ENCODE measurements at places on chromosomes 4 and X.
A peak's percentile ranks its signal among the peaks of the same experiment; 100 is the strongest.

GRCh38 chrX:6954836-6955235 lies 192.7 kb upstream of the STS start:
- no peak for DNase-seq

GRCh38 chr4:110886856-110887255 lies 264.0 kb upstream of the PITX2 start:
- no peak for DNase-seq

- no peak for DNase-seq
Observed at GRCh38 chr4:31080887-31081286, 360.7 kb downstream of the PCDH7 start.

DNA sequence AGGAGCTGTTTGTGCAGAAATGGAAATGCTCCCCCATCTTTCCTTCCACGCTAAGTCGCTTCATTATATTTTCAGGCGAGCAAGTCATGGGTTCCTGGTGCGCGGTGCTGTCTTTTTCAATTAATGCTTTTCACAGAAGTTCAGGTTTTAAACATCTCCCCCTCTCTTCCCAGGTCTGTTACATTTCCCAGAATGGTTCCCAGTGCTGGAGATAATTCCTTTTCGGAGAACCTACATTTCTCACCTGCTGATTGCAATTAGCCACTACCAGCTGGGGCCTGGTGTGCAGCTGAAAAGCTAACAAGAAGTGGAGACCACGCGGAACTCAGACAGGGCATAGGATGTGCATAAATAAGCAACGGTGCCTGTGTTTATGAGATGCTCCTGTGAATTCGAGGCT lies 217.8 kb downstream of the MID1IP1 start:
- DNase-seq, result no peak

DNA sequence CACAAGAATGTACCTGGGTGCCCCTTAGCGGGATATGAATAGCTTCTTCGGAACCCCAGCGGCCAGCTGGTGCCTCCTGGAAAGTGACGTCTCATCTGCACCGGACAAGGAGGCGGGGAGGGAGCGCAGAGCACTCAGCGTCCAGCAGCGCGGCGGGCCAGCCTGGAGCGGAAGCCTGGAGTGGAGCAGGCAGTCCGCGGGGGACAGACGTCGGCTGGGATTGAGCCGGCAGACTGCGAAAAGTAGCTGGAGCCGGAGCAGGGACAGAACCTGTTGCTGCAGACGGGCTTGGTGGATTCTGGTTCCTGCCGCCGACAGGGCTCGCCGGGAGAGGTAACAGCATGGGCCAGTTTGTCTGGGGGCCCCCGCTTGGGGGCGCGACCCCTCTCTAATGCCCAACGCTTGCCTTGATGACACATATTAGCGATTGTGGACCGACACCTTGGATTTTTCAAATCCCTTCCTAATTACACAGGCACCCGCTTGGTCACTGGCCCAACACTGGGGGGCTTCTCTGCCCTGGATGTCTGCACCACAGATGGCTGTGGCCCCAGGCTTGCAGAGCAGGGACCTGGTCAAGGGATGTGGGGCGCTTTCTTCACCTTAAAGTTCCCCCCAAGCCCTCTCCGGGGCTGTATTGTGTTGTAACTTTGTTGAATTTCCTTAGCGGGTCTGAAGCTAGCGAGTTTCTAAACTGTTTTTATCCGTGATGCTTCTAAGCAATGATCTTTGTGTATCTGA lies at the start of gene NPFFR2:
NPFFR2 (plus strand) TSS at position 133 of the 741 bp plus-strand sequence. CDS start 96,592 bp downstream, outside the sequence.
- DNase-seq, result no peak

- no peak for DNase-seq
Observed at GRCh38 chr4:24578364-24578763, 6.0 kb downstream of the DHX15 start.

GRCh38 chrX:135974279-135974856 lies 580 bp upstream of the MMGT1 start:
- peak; percentile 65 for DNase-seq

DNA sequence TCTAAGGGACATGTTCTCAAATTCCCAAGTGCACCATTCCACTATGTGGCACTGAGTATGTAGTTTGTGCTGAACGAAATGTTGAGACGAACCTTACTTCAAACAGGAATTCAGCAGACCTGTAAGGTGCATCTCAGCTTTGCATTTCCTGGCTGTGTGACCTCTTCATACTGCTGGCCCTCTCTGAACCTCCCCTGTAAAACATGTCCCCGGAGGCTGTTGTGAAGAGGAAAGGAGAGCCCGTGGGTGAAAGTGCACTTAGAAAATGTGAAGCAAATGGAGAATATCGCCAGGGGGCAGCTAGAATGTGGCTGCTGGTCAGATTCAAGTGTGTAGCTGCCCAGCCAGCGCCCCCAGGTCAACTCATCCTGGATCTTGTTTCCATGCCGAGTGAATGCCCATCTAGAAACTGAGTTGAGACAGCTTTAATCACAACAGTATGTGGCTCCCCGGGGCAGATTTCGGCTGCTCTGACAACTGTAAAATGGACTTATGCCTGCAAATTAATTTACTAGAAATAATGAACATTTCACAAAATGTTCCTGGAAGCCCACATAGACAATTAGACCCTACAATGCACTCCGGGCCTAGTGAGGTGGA lies 263.3 kb downstream of the EVC2 start:
- DNase-seq, result no peak

- DNase-seq, result no peak
Observed at GRCh38 chr4:169724260-169724659, 33.5 kb downstream of the HPF1 start.

- no peak for DNase-seq
Observed at GRCh38 chr4:76977113-76977512, 27.6 kb downstream of the SEPTIN11 start.

DNA sequence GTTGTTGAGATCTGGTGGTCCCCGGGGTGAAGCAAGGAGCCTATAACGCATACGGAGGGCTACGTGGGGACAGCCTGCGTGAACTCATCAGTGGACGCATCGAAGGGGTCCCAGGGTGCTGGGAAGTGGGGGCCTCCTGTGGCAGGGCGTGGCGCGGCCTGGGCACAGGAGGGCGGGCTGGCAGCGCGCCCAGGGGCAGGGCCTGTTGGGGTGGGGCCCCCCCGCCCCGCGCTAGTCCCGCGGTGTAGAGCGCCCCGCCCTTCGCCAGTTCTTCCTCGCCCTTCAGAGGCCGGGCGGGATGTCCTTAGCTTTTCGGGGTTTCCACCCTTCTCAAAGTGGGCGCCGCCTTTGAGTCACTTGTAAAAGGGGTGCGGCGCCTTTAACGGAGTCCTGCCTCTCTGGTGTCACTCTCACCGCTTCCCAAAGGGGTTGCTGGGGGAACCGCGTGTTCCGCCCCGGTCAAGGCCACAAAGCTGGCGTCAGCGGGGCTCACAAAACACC lies 632 bp downstream of the PLP2 start:
- peak; percentile 51 for DNase-seq

DNA sequence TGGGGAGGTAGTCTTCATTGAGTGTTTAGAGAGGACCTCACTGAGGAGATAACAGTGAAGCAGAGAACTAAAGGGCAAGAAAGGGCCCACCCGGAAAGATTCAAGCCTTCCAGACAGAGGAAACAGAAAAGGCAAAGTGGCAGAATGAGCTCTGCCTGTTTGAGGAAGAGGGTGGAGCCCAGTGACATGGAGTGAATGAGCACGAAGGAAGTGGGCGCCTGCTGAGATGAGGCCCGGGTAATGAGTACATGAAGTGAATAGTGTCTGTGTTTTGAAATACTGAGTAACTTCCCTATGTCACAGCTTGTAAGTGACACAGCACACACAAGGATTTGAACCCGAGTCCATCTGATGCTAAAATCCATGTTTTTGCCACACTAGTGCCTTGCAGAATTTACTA lies 32.5 kb upstream of the TLR2 start:
- DNase-seq, result no peak

DNA sequence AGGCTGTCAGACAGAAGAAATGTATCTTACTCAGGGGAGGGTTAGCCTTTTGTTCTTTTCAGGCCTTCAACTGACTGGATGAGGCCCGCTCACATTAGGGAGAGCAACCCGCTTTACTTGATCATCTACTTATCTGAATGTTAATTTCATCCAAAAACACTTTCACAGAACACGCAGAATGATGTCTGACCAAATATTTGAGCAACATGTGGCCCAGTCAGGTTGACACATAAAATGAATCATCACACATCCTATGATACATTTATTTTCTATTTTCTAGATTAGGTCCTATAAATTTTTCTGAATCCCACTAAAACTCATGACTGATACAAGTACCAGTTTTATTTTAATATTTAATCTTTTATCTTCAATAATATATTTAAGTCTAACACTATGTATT lies 260.3 kb downstream of the IL15 start:
- DNase-seq, result no peak

- no peak for DNase-seq
Observed at GRCh38 chr4:105630670-105631655, 77.5 kb downstream of the INTS12 start.

DNA sequence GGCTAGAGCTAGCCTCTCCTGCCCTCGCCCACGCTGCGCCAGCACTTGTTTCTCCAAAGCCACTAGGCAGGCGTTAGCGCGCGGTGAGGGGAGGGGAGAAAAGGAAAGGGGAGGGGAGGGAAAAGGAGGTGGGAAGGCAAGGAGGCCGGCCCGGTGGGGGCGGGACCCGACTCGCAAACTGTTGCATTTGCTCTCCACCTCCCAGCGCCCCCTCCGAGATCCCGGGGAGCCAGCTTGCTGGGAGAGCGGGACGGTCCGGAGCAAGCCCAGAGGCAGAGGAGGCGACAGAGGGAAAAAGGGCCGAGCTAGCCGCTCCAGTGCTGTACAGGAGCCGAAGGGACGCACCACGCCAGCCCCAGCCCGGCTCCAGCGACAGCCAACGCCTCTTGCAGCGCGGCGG lies at the start of gene AR:
AR (plus strand) TSS at position 204 of the 400 bp plus-strand sequence. CDS start 1,126 bp downstream, outside the sequence.
- DNase-seq, result no peak

DNA sequence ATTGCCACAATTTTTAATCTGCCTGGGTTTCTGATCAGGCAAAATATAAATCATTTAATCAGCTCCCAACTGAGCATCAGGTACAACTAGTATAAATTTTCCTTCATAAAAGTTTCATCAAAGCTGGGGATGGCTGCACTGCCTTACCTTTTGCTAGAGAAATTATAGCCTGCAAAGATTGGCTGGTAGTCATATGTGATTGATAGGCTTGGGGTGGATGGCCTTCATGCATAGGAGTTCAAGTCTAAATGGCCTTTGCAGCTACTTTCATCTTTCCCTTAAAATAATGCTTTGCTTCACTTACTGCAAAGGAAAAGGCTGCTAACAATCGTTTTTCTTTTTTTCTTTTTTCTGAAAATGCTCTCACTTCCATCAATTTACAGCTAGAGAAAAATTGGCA lies 739.7 kb downstream of the CENPC start:
- no peak for DNase-seq

- no peak for DNase-seq
Observed at GRCh38 chrX:19548279-19548678, 33.0 kb upstream of the MAP3K15 start.

GRCh38 chr4:15652191-15652590 lies 3.0 kb downstream of the FBXL5 start:
- no peak for DNase-seq

Measured in effector memory CD4-positive, alpha-beta T cell (primary cell).